ENCODE measurements at places on chromosomes 16 and 17.

- DNase-seq, result no peak
Observed at GRCh38 chr16:88804173-88804551, 573 bp downstream of the CDT1 start.

GRCh38 chr16:14102925-14103720 lies 32.0 kb downstream of the MRTFB start:
- no peak for DNase-seq

GRCh38 chr17:4708436-4708835 lies 2.0 kb upstream of the ARRB2 start:
- DNase-seq, result no peak

DNA sequence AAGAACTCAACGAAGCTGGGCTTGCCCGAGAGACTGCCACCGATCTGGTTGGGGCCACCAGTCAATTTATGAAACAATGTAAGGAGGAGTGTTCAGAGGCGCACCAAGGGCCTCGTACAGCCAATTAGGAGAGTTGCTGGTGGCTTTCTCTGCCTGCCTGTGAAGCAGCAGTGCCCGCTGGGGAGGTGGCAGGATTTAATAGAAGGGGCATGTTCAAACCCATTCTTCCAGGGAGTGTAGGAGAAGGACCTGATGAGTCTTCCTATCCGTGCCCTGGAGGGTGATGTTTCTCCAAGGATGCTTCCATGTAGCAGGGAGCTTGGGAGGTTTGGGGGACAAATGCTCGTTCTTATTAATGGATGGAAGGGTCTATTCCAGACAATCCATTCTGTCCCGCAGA lies 178.4 kb downstream of the CCDC182 start:
- DNase-seq, result no peak

GRCh38 chr16:49842972-49843371 lies 12.9 kb downstream of the ZNF423 start:
- no peak for DNase-seq

DNA sequence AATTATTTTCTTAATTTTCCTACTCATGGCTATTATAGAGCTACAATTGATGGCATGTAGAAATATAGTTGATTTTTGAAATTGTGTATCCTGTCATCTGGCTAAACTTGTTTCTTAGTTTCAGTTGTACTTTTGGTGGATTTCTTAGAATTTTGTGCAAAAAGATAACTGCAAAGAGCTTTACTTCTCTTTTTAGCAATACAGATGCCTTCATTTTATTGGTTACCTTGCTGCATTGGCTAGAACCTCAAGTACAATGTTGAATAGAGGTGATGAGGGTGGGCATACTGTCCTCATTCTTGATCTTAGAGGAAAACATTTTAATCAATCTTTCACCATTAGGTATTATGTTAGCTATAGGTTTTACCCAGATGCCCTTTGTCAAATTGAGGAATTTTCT lies 67.9 kb downstream of the METRNL start:
- DNase-seq, result no peak

DNA sequence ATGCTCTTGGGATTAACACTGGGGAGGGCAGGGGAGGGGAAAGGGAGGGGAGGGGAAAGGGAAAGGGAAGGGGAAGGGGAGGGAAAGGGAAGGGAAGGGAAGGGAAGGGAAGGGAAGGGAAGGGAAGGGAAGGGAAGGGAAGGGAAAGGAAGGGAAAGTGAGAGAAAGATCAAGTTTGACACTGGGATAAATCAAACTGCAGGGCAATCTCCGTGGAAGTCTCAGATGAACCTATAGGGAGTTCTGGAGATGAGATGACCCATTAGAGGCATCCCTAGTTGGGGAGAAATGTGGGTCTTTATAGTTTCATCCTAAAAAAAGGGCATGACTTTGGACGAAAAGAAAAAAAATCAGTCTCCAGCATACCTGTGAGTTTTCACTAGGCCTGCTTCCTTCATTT lies 2.2 kb downstream of the KRTAP4-12 start:
- no peak for DNase-seq

DNA sequence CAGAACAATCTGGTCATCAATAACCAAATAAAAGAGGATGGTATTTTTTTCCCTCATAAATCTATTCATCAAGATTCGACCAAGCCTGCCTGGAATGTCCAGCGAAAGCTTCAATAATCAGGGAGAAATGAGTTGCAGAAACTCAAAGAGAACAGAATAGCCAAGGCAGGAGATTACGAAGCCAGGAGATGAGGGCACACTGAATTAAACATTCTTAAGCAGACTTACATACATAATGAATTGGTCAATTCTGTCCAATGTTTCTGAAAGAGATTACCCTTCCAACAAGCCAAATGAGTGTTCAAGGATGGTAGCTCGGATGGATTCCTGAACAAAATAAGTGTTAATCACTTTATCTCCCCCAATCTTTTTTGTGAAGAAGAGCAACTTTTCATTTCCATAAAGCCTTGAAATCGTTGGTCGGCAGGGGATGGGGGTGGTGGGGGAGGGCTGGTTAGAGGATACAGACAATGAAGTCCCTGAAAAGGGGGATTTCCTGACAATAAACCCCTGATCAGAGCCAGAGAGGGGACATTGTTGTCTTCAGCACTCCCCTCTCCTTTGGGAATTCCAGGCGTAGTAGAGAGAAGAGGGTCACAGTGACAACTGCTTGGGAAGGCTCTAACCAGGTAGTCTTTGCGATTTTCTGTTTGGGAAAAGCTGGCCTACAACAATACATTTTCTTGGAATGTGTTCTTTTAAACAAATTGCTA lies 20.7 kb downstream of the TOX3 start:
- no peak for DNase-seq

GRCh38 chr17:42092939-42093338 lies 5.3 kb downstream of the ZNF385C start:
- DNase-seq, result no peak

- DNase-seq, result no peak
Observed at GRCh38 chr16:51756447-51757123, 605.5 kb upstream of the SALL1 start.

- DNase-seq, result peak; percentile 28
Observed at GRCh38 chr16:67562918-67563707, 787 bp downstream of the CTCF start.

GRCh38 chr17:78231991-78232858 lies 794 bp downstream of the TMEM235 start:
- no peak for DNase-seq

GRCh38 chr17:5893741-5894140 lies 176.4 kb upstream of the WSCD1 start:
- no peak for DNase-seq

DNA sequence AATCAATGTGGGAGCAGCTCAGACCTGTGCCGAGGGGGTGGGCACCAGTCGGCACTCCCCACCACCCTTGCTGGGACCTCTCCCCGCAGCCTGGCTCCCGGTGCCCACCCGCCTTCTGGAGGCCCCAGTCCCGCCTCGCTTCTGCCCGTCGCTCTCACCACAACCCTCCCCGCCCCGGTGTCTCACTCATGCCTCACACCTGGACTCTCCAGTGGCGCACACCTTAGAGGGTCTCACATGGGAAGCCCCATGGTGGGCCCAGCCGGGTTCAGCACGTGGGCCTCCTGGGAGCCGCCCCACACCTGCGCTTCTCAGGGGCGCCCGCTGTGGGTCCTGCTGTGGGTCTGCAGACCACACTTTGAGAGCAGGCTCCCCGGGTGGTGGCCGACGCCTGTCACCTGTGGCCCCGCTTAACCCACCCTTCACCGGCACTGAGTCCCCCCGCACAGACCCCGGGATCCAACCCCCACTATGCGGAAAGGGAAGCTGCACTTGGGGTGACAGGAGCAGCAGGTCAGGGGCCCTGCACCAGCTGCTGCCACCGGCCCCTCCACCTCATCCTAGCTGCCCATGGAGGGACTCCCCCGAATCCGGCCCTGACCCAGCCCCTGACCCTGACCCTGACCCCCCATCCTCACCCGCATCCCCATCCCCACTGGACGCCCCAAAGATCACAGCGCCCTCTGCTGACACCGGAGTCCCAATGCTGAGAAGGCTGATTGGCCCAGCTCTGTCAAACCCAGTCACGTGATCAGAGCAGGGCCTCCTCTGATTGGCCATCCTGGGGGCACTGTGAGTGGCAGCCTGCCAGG lies 27.4 kb upstream of the SLC38A10 start:
- DNase-seq, result no peak

DNA sequence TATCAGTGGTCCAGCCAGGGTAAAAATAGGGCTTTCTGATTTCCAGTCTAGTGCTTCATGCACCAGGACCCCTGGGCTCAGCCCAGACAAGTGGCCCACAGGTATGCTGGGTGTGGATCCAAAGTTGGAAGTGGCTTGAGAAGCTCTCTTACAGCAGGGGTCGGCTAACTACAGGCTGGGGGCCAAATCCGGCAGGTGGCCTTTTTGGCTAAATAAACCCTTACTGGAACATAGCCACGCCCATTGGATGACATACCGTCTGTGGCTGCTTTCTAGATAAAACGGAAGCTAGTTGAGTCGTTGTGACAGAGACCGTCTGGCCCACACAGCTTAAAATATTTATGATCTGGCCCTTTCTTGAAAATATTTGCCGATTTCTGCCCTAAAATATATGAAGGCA lies 119.0 kb upstream of the CDC42EP4 start:
- DNase-seq, result no peak

DNA sequence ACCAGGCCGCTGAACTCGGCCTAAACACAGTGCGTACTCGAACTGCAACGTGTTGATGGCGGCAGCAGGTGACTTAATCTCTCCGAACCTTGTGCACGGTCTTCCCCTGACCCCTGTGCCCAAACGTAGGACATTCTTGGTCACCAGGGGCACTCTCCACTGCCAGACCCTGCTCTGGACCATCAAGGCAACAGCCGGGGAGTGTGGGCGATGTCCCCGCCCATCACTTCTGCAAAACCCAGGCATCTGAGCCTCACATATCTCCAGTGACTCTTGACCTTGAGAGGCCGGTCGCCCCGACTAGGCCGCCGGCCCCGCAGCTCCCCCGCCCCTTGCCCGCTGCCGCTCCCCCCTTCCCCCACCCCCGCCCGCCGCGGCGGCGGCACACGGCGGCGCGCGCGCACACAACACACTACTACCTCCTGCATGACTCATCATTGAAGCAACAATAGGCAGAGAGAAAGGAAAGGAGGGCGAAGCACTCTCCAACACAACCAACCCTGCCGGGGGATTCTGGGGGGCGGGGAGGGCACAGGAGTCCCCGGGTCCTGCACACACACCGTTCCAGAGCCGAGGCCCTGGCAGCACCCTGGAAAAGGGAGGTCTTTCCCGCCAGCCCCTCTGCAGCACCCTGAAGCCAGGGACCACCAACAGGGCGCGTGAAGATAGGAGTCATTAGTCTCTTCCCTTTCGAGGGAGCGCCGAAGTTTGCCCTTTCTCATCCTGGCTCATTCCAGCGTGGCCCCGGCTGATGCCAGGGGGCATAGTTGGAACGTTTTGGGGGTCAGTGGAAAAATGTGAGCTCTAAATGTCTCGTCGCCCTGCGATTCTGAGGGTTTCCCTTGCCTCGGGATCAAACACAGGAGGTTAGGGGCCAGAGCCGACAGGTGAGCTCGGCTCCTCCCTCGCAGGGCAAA lies 1.9 kb downstream of the MNT start:
- no peak for DNase-seq

- no peak for DNase-seq
Observed at GRCh38 chr16:81003610-81004460, 2.9 kb downstream of the CMC2 start.

DNA sequence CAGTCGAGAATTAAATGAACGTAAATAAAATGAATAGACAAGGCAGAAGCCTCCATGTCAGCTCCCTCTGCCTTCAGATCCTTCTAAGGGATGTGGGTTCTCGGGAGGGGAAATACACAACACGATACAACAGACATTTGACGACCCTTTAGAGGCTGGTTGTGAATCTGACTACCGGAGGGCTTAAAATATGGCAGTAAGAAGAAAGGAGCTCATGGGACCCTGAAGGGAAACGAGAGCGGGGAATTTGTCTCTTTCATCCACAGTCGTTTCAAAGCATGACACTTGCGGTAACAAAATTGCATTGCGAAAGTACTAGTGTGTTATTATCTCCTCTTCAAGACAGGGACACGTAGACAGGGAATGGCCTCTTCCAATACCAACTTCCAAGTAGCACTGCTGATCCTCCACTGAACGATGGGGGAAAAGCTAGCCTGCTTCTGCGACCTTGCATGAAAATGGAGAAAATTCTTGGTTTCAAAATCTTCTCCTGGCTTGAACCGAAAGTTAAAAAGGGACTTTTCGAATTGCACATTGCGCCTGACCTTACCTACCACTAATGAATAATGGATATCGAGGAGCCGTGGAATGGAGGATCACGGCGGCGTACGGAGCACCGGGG lies 1.2 kb upstream of the TNRC6C start:
- no peak for DNase-seq

- no peak for DNase-seq
Observed at GRCh38 chr16:74080311-74080710, 216.3 kb upstream of the PSMD7 start.

- DNase-seq, result no peak
Observed at GRCh38 chr17:27362909-27363308, 69.0 kb downstream of the WSB1 start.

DNA sequence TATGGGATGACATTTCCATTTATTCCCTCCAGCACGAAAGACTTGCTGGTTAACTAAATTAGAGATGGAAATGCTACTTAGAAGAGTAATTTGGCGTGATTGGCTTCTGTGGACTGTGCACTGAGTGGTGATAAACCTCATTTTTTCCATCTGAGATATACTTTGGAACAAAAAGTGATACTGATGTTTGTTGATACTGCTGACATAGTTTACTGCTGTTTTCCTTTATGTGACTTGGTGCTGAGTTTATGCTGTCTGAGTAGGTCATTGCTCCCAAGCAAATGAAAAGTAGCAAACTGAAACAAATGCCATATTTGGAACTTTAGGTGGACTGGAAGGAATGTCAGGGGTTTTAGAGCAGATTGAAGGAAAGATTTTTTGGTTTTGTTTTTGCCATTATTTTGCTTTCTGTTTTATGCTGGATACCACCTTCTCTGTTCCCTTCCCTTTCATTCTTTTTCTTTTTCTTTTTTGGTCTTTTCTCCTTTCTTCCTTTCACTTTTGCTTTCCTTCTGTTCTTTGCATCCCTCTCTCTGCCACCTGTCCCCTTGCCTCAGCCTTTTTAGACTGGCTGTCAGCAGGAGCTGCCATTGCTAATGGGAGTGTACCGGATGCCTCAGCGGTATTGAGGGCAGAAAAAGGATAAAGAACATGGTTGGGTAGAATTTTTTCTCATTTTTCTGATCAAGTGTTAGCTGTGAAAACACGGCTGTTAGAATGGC lies 41.8 kb downstream of the NUP93 start:
- DNase-seq, result no peak

DNA sequence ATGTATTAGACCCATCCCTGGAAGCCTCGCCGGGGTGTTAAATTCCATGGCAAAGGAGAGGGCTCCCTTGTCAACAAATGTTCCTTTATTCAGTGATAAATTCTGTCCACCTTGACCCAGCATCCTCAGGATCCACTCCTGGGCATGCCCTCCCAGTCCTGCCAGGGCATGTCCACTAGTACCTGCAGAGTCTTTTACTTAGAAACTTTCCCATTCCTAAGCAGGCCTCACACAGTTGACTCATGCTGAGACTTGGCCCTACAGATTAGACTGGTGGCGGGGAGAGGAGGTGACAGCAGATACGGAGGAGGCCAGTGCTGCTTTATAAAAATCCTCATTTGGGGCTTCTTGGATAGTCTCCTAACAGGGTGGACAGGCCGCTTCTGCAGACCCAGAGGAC lies 88.8 kb downstream of the CYLD start:
- no peak for DNase-seq
